ENCODE measurements at places on chromosomes 7 and 10.

- no peak for DNase-seq
Measured at GRCh38 chr7:18555968-18556367, 60.4 kb downstream of the HDAC9 start.

DNA sequence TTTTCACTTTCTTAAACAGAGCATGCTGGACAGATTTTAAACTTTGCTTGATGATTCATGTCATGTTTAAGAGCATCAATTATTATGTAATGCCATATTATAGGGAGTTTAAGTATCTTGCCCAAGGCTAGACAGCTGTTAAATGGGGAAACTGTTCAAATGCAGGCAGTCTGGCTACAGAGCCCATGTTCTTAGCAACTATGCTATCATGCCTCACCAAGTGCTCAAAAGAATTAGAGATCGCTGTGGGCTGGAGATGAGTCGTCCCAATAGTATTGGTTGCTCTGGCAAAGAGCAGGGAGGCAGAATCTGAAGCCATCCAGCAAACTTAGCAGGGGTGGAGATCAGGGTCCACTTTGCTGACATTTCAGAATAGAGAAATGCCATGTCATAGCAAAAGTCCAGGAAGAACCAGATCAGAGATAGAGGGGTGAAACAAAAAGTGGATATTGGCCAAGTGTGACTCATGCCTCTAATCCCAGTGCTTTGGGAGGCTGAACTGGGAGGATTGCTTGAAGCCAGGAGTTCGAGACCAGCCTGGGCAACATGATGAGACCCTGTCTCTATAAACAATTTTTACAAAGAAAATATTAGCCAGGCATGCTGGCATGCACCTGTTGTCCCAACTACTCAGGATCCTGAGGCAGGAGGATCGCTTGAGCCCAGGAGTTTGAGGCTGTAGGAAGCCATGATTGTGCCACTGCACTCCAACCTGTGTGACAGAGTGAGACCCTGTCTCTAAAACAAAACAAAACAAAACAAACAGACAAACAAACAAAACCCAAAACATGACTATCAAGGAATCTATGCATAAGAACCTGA is 57.8 kb downstream of the BAMBI start:
- peak; percentile 92 for DNase-seq

DNA sequence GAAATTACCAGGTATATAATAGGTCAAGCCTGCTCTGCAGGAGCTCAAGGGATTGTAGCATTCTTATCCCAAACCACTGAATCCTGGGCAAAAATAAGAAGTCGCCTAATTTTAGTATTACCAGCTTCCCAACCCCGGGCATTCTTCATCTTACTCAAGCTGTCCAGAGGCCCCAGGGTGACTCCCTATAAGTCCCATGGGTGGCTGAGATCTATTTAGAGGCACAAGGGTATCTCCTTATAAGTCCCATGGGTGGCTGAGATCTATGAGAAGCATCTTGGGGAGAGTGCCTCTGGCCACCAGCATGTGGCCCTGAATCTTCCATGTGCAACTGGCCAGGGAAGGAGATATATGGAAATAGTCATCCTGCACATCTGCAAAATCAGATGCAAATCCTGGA is 38.9 kb downstream of the PRSS2 start:
- DNase-seq, result no peak

DNA sequence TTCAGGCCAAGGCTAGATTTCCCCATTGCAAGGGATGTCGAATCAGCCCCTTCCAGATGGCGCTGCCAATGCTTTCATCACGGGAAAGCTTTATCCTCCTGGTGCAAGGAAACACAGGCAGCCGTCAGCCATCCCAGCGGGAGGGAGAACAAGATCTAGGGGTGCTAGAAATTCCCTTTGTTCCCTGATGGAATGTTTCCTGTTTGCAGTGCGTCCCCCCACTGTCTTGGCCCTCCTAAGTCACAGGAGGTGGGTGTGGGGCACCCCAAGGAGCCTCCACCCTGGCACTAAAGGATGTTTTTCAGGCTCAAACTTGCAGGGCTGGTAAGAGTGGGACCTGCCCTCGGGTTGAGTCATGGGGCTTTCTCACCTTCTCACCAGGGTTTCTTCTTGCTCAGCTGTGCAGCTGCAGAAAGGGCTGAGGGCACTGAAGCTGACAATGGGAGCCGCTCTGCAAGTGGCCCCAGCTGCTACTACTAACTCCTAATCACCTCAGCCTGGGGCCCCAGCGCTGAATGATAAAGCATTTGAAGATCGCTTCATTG is 103.6 kb downstream of the PRPF18 start:
- DNase-seq, result no peak

GRCh38 chr10:12067336-12067735 is 1.4 kb upstream of the DHTKD1 start:
- DNase-seq, result no peak

DNA sequence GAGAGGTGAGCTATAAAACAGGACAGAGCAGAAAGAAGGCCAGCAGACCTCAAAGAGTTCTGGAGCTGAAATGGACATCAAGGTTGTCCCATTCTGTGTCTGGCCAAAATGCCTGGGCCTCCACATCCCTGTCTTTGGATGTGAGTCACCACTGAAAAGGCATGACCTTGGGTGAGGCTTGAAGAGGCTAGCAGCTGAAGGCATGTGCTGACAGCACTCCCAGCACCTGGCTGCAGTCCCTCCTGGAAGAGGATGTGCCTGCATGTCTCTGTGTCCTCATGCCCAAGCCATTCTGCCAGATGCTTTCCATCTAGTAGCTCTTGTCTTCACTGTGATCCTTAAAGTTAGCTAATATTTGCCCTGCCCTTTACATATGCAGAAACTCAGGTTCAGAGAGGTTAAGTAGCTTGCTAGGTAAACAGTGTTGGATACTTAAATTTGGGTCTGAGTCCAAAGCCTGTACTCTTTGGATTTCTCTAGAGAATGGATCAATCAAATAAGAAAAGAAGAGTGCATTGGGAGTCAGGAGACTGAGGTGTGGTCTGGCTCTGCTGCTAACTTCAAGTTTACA is 35.8 kb downstream of the HECW1 start:
- no peak for DNase-seq

- no peak for DNase-seq
Measured at GRCh38 chr10:110523736-110524135, 26.0 kb downstream of the DUSP5 start.

DNA sequence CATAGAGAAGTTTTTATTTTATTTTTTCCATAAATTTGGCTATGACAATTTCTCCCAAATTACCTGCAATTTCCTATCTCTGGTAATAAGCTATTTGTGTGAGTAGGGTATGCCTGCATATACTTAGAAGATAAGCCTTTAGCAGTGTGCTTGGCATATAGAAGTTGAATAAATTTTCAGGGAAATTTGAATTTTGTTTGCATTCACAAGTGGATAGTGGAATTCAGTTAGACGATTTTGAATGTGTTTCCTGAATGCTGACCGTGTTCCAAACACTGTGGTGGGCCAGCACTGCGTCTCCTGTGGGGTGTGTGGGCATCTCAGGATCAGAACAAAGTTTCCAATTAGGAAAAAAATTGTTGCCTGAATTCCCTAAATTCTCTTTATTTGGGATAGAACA is 99.3 kb downstream of the PPP1R17 start:
- no peak for DNase-seq

GRCh38 chr10:44759122-44759521 is 152.0 kb upstream of the TMEM72 start:
- no peak for DNase-seq

GRCh38 chr7:50329775-50330174 is 25.3 kb downstream of the IKZF1 start:
- DNase-seq, result no peak

DNA sequence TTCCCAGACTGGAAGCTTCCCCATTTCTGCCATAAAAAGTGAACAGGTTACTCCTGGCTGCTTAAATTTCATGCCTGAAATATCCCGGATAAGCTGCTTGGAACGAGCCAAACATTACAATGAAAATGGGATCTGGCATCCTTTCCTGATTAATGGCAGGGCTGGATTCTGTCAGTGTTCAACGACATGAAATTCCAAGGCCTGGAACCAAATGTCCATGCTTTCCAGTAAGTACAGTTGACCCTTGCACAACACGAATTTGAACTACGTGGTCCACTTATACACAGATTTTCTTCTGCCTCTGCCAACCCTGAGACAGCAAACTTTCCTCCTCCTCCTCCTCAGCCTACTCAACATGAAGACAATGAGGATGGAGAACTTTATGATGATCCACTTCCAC is 65.4 kb downstream of the SGMS1 start:
- no peak for DNase-seq

DNA sequence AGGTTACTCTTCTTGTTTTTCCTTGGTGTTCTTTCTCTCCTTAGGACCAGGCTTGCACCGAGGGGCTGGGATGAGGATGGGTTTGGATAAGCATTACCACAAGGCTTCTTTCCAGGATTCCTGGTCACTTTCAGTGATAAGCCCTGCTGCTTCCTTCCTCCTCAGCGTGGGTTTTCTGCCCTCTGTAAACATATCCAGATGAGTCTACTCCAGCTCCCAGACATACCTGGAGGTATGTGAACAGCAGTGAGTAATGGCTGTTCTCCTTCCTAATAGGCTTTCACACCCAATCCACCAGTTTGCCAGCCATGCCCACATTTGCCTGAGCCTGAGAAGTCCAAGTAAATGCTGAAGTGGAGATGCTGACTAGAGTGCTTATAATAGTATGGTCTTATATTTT is 229.8 kb upstream of the YAE1 start:
- DNase-seq, result peak; percentile 72

- DNase-seq, result no peak
Measured at GRCh38 chr7:30721211-30721610, 30.7 kb upstream of the INMT start.

GRCh38 chr10:27440478-27440877 is 63.6 kb upstream of the RAB18 start:
- no peak for DNase-seq

GRCh38 chr10:60144099-60144498 is 237.7 kb upstream of the CCDC6 start:
- DNase-seq, result no peak

GRCh38 chr10:122127943-122128342 is 139.0 kb downstream of the TACC2 start:
- peak; percentile 38 for DNase-seq

GRCh38 chr7:20323595-20323994 is 7.1 kb upstream of the ITGB8 start:
- DNase-seq, result no peak

DNA sequence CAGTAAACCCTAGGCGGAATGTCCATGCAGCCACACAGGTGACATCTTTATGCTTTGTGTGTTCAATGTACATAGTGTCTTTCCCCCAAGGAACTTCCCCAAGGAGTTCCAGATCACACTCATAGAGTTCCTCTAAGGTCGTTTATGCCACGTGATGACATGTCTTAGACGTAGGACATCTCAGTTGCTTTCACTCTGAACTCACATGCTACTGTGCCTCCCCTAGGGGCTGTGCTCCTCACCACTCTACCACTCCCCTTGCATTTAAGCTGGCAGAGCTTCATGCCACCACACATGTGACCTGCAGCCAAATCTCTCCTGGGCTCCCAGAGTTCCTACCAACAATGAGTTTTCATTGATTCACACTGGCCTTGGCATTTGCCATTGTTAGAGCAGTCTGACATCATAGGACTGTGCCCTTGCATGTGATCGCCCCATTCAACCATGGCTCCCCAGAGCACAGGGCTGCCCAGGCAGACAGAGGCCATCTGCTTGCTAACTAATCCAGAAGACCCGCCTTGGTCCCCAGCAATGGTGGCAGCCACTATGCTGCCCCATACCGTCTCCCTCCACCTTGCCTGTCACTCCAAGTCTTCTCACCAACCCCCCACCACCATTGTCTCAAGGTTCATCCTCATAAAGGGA is 95.3 kb upstream of the MACROH2A2 start:
- no peak for DNase-seq

- DNase-seq, result no peak
Measured at GRCh38 chr10:71816421-71816851, 34.6 kb downstream of the PSAP start.

DNA sequence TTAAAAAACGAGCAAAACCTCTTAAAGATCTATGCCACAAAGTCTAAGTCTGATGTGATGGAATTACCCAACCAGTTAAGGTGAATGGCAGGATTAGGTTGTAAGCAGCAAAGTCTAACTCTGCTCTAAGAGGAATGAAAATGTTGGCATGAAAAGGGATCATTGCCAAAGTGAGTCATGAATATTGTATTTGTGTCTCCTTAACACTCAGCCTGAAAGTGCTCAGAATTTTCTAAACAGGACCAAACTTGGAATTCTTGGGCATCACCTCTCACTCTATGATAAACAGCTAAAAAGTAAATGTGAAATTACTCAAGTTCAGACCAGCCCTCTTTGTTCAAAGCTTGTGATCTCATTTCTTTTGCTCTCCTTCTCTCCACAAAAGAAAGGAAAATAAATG is 27.0 kb downstream of the PPP1R3A start:
- peak; percentile 53 for DNase-seq

DNA sequence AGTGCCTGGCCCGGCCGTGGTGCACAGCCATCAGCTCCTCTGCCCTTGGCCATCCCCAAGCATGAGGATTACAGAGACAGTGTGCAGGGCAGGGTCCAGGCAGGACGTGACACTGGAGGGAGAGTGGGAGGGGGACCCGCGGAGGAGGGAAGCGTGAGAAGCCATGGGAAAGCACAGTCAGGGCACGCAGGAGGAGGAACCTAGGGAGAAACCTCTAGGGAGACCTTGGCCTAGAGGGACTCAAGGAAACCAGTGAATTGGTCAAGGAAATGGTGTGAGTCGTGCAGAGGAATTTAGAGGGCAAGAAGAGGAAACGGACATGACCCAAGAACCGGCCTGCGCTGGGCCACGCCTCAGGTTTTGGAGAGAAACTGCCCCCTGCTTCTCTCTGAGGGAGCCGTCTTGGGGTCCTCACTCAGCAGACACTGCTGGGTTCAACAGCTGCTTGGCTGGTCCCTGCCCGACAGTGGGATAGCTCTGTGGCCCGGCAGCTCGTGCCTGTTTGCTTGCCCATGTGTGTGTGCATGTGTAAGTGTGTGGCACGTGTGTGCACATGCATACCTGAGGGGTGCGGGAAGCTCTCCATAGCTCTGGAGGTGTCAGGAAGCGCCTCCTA is 3.2 kb downstream of the OPN4 start:
- DNase-seq, result no peak

DNA sequence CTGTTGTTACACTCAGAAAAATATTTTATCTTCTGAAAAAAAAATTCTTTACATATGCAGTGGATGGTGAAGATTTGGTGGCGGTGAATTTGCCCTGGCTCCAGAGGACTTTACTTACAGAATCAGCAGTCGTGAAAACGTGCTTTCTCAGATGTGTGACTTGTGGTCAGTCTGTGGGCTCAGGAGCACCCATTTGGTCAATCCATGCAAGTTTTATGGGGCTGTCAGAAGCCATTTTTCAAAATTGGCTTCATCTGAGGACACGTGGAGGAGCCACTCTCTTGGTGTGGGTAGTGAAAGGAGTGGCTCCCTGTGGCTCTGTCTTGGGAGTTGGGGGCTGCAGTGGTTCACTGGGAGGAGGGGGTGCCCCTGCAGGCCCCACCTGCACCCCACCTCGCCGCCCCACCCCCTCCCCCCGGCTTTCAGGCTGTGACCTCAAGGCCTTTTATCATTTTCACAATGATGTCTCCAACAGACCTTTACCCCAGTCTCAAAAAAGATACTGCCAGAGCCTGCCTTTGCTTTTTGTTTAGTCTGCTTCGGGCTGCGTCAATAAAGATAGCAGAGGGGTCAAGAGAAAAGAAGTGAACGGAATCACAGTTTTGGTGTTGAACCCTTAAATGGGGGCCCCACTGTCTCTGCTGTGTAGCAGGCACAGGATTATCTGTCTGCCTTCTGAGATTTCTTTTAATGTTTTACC is 137.4 kb downstream of the MGMT start:
- DNase-seq, result no peak

- DNase-seq, result no peak
Measured at GRCh38 chr7:157565981-157566630, 229.3 kb downstream of the DNAJB6 start.
